ENCODE measurements at places on chromosomes 1 and 21. TPM values are rescaled to one million over a fixed set of nuclear protein-coding genes. Genes with fewer than 3 reads are reported as not detected.

Gene GJA4
- not detected for total RNA-seq

DNA sequence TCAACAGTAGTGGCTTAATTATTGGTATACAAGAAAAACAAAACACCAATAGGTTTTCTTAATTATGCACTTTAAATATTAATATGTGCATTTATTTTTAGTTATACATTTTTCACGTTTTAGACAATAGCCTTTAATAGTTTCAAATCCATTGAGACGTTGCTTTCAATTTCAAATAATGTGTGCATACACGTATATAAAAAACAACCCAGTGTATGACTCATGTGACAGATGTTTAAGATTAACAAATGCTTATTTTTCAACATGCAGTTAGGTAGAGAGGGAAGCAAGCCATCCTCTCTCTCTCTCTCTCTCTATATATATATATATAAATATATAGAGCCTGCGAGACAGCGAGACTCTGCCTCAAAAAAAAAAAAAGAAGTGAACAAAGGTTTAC lies 24.3 kb downstream of the EYA3 start:
- DNase-seq: peak; percentile 19

DNA sequence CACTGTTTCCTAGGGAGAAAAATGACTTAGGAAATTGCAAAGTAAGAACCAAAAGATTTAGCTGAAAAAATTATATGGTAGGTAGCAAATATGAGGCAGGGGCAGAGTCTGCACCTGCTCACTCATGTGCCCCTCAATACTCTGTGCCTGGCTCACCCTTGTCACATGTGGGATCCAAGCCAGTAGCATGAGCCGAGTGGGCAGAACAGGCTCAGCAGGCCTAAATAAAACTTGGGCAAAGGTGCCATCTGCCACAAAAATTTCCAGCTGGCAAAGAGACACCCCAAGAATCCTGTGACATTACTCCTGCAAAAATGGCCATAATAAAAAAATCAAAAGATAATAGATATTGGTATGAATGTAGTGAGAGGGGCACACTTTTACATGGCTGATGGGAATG lies 1321.2 kb downstream of the NCAM2 start:
- DNase-seq: no peak

GRCh38 chr1:36327421-36328087 lies 4.1 kb upstream of the EVA1B start:
- DNase-seq: no peak

DNA sequence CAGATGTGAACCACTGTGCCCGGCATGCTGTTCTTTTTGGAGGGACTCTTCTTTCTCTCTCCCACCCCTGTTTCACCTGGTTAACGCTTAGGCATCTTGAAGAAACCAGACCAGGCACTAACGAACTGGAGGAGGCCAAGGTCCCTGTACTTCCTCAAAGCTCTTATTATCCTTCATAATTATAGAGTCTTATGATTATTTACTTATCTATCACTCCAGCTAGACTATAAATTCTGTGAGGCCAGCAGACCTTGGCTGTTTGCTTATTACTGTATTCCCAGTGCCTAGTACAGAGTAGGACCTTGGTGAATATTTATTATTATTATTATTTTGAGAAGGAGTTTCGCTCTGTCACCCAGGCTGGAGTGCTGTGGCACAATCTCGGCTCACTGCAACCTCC lies 5.8 kb downstream of the CSF3R start:
- no peak for DNase-seq

DNA sequence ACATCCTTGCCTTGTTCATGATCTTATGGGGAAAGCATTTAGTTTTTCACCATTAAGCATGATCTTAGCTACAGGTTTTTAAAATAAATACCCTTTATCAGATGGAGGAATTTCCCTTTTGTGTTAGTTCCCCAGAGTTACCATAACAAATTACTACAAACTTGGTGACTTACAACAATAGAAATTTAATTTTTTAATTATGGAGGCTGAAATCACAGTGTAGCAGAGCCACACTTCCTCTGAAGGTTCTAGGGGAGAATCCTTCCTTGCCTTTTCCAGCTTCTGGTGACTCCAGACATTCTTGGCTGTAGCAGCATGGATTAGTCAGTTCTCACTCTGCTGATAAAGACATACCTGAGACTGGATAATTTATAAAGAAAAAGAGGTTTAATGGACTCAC lies 18.5 kb downstream of the MIGA1 start:
- no peak for DNase-seq

GRCh38 chr1:114319418-114319817 lies 165.7 kb upstream of the SYT6 start:
- no peak for DNase-seq

DNA sequence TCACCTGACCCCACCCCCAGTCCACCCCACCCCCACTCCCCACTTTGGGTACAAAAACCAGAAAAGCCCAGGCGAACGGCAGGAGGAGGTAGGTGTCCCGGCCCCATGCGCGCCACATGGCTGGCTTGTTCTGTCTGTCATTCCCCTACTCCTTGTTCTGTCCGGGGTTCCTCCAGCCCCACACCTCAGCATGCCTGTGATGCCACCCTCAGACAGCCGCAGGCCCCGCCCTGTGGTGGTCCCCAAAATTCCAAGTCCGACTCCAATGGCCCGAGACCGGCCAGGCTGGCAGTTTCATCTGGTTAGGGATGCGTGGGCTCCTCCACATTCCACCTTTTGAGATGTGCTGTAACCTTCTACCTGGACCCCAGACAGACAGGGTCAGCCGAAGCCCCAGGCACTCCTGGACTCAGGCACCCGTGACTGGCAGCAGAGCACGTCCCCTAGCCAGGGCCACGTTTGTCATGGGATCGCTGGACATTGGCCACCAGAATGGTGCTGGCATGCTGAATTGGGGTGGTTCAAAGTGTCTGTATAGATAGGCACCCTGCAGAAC lies 94.4 kb downstream of the WDR4 start:
- DNase-seq: no peak

DNA sequence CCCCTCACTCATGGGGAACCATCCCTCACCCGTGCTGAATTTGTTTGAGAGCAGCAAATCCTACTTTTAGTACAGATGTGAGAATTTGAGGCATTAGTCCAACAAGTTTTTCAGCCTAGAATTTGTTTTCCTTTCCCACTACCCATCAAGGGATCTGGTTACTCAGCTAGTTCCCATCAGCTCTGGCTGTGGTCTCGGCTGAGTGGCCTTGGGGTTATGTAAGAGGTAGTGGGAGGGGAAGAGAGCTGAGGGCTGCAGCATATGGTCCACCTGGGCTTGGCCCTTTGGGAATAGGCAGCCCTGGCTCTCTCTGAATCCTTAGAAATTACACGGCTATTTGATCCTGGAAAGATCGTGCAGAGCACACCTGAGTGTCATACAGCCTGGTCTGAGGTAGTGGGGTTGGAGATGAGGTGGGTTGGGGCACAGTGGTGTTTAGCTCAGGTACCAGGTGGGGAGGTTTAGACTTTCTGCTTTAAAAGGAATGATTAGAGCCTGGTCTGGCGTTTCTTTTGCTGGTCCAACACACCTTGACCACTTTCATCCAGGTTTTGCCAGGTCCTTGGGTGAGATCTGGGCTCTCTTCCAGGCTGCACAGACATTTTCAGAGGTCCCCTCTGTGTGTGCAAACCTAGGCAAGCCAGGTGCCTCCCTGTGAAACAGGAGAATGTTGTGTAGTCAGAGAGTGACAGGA lies 4.2 kb downstream of the GSTM4 start:
- DNase-seq: peak; percentile 46

All from H4 (cell line).